ENCODE measurements at places on chromosomes 3 and 15.

DNA sequence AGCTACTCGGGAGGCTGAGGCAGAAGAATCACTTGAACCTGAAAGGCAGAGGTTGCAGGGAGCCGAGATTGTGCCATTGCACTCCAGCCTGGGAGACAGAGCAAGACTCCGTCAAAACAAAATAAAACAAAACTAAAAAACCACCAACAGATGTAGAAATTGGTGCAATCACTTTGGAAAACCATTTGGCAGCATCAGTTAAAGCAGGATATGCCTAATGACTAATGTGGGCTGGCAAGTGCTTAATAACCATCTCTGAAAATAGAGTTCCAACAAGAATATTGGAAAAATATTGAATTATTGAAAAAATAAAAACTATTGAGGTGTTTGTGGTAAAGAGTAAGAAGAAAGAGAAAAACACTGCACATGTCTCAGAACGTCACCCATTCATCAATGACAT lies 16.1 kb upstream of the RTP3 start:
- no peak for DNase-seq

DNA sequence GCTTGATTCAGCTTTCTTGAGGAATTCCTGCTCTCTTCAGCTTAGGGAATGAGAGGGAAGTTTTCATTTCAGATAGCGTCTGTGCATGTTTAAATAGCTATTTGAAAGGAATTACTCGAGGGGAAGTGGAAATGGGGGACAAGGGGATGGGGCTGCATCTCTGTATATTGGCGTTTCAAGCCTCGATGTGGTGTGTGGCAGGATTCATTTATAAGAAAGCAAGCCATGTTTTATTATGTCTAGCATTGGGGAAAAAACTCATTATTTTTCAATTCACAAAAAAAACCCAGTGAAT lies 1.0 kb downstream of the ATP2C1 start:
- DNase-seq = no peak

GRCh38 chr15:41772720-41773331 lies 1.5 kb upstream of the MAPKBP1 start:
- DNase-seq = peak; percentile 44

- no peak for DNase-seq
These were observed 3.7 kb downstream of the EOGT start for GRCh38 chr3:69009559-69010410.

DNA sequence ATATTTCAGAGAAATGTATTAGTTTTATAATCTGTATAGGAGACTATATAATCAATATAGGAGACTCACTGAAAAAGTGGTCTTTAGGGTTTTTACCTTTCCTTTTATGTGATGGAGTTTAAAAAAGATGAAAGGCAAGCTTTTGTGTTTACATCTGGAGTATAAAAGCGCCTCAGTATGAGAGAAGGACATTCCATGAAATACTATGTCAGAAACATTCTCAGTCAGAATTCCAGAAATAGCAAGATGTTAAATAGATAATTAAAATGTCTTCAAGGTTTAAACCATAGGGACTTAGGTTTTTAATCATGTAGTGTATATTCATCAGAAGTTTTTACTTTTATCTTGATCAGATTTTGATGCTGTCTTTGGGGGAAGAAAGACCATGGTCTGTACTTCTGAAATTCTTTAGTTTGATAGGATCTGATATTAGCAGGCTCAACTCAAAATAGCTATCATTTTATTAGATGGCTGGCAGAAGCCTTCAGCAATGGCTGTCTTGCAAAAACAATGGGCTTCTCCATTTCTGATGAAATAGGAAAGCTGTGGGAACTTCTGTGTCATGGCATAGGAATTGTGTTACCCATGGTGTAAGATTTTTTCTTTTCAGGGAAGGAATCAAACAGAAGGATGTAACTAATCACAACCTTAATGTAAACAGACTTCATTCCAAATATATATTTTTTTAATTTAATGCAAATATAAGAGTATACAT lies 209.6 kb upstream of the PLSCR5 start:
- no peak for DNase-seq

DNA sequence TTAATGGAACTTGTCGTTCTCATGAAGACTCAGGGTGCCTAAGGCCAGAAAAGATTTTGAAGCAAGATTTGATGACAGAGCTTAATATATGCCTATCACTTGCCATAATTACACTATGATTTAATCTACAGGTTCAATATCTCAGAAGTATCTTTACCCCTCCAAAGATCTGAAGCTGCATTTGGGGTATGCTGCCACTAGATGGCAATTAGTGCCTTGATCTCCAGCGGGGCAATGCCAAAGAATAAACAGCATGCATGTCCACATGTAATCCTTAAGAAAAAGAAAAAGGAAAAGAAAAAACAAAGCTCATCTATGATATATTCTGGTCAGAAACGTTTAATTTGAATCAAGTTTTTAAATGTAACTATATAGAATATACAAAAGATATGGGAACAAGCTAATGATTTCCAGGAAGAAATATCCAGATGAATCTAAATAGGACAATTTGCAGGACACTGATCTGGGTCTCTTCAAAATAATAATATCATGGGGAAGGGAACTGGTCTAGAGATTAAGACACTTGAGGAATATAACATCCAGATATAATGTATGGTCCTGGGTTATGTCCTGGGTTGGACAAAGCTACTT lies 55.0 kb upstream of the SOX14 start:
- no peak for DNase-seq

GRCh38 chr3:135041601-135042000 lies 246.5 kb downstream of the EPHB1 start:
- no peak for DNase-seq

- DNase-seq = no peak
These were observed 11.8 kb upstream of the CXCR6 start for GRCh38 chr3:45931496-45931895.

DNA sequence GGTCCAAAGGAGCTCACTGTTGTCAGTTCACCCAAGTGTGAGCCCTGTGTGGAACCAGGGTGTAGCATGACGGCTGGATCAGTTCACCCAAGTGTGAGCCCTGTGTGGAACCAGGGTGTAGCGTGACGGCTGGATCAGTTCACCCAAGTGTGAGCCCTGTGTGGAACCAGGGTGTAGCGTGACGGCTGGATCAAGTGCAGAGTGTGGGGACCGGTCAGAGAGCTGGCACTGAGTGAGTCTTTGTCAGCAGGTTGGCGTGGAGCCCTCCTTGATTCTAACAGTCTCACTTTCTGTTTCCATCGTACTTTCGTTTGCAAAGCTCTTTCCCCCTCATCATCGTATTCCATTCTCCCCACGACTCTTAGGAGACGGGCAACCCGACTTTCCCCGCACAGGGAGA lies 57.9 kb upstream of the DLG1 start:
- no peak for DNase-seq

DNA sequence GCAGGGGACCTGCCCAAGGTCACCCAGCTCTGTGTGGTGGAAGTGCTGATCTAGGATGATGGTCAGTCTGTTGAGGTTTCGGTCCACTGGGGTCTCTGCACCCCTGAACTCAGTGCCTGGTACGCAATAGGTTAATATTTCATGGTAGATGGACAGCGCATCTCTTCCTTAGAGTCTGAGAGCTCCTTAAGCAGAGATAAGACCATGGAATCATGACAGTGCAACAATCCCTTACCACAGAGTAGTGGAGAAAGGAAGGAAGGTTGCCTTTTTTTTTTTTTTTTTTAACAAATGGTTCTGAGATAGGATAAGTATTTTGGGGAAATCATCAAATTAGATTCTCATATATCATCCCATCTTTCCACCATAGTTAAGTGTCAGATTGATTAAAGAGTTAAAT lies 79.8 kb upstream of the SLC6A1 start:
- DNase-seq = no peak

DNA sequence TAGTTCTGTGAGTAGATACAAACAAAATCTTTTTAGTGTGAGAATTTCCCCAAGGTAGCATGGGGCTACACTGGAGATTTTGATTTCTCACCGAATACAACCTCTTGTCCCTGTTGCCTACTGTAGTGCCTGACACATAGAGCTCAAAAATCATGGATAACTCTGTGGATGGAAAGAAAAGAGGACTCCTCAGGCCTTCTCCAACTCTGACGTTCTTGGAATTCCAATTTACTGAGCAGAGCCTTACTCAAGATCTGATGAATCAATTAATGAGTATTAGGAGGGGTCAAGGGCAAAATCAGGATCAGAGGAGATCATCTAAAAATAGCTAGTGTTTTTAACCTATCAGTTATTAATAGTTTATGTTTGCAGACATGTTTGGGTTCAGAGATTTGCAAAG lies 46.7 kb upstream of the PYDC2 start:
- DNase-seq = no peak

GRCh38 chr15:49110158-49110944 lies 45.0 kb downstream of the COPS2 start:
- DNase-seq = no peak

GRCh38 chr3:150681057-150681456 lies 22.7 kb downstream of the ERICH6 start:
- no peak for DNase-seq

GRCh38 chr3:29853841-29854397 lies 573.0 kb downstream of the RBMS3 start:
- no peak for DNase-seq

DNA sequence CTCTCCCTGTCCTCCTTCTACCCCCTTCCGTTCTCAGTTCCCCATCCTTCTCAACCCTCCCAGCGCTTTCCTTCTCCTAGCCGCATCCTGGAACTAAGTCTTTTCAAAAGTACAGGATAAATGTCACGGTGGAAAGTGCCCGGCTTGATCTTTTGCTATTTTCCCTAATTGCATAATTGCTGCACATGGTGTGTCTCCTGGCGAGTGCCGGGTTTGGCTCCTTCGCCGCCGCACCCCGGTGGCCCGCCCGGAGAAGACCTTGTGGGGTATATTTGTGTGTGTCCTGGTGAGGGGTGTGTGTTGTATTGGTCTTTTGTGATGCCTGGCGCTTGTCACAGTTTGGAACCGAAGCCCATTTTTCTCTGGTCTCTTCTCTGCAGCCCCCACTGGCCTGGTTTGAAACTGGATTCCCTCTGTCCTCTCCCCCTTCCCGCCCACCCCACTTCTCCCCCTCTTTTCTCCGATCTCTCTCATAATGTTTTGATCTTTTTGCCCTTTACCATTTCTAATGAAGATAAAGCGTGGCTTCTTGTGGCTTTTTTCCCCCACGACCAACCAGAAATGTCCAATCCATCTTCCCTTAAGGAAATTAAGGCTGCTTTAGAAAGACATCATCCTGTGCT lies 692 bp downstream of the UBE2E2 start:
- DNase-seq = no peak

- no peak for DNase-seq
These were observed 118.3 kb upstream of the FOXB1 start for GRCh38 chr15:59885832-59886231.

DNA sequence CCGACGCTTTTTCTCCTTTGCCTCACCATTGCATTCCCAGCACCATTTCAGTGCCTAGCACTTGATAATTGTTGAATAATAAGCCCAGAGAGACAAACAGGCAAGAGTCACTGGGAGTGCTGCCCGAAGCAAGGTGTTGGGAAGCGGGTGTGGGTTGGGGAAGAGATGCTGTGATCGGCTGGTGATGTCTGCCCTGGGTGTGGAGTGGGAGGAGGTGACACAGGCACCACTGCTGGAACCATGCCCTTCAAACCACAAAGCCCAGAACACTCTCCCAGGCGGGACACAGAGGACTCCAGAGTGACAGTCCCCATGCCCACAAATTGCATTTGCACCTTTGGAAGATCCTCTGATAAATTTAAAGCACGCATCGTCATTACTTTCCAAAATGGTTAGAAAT lies 148.2 kb downstream of the CHSY1 start:
- no peak for DNase-seq

DNA sequence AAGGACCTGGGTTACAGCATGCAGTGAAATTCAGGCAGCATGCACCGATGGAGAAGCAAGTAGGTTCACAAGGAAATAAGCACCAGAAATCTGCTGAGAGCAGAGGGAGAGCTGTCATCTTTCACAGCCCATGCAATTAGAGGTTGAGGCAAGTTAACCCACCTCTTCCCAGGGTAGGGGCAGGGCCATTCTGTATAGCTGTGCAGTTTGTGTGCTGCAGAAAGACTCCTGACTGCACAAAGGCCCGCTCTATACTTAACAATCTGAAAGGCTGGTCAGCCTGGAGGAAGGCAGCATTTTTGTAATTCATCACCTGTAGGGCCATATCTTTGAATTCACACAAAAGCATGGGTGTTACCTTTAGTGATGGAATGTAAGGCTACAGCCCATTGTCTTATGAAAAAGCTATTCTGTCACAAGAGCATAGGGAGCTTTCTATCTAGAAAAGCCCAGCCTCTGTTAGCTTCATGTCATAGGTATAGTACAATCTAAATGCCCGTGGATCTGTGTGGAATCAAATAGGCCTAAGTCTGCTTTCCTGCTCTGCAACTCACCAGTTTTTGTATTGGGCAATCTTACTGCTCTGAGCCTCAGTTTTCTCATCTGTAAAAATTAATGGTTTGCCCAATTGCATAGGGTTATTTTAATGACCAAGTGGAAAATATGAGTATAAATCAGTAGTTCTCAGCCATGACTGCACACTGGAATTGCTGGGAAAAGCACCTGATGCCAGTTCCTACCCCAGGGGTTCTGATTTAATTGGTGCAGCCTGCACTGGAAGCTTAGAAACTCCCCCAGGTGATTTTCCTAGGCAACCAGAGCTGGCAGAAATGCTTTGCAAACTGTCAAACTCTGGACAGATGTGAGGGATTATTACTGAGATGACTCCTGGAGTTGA lies 65.2 kb downstream of the ATP13A5 start:
- no peak for DNase-seq

- DNase-seq = no peak
These were observed 9.9 kb upstream of the RFT1 start for GRCh38 chr3:53139906-53140846.

- no peak for DNase-seq
These were observed 13.5 kb downstream of the UBAP1L start for GRCh38 chr15:65101411-65101890.

DNA sequence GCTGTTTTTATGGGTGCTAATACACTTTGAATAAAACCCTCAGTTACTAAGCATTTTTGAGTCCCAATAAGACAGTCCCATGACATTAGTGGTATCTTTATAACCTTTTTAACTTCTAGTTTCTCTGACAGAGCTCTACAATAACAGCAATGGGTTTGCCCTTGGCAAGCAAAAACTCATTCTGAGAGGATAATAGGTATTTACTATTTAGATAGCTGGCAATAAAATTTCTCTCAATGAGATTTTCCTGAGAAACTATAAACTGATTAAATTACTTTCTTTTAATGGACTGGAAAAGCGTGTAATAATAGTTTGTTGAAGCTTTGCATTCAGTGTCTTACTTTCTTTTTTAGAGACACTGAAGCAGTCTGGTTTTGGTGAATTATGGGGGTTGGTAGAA lies 168.0 kb upstream of the MLF1 start:
- DNase-seq = no peak

- DNase-seq = no peak
These were observed 302.1 kb downstream of the ZPLD1 start for GRCh38 chr3:102736975-102737304.

DNA sequence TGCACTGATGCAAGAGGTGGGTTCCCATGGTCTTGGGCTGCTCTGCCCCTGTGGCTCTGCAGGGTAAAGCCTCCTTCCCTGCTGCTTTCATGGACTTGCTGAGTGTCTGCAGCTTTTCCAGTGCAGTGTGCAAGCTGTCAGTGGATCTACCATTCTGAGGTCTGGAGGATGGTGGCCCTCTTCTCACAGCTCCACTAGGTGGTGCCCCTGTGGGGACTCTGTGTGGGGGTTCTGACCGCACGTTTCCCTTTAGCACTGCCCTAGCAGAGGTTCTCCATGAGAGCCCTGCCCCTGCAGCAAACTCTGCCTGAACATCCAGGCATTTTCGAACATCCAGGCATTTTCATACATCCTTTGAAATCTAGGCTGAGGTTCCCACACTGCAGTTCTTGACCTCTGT lies 329.8 kb upstream of the NAALADL2 start:
- DNase-seq = no peak

All from SIG-M5 (cell line).